ENCODE measurements at places on chromosomes 7 and 10.

DNA sequence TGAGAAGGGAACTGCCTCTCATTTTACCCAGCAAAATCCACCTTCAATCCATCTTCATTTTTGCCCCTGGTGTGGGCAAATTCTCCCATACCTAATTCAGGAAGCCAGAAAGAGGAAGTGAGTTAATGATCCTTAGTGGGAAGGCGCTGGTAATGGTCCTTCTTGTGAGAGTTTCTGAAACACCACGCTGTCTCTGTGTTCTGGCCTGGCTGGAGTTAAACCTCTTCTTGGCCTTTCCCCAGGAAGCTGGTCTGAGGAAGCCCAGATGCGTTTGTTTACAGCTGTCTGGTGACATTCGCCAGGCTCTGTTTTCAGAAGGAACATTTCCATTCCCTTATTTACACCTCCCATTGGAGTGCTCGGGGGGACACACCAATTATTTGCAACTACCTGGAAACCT lies 24.3 kb downstream of the HTRA1 start:
- no peak for DNase-seq

- DNase-seq = no peak
Measured at GRCh38 chr10:130941886-130942285, 369.6 kb downstream of the TCERG1L start.

DNA sequence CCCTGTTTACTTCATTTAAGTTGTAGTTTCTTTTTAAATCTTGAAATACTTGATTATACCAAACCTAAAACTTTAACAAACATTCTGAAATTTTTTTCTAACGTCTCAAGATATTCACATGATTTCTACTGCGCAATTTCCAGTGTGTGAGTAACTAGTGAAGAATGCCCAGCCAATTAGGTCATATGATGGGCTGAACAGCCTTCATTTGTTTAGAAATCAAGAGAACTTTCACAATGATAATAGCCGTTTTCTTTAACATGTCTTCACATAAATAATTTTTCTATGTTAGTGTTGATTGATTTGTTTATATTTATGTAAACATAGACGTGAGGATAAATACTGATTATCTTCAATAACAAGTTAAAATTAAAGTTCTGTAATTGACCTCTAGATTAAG lies 21.8 kb downstream of the STAM start:
- DNase-seq = no peak

DNA sequence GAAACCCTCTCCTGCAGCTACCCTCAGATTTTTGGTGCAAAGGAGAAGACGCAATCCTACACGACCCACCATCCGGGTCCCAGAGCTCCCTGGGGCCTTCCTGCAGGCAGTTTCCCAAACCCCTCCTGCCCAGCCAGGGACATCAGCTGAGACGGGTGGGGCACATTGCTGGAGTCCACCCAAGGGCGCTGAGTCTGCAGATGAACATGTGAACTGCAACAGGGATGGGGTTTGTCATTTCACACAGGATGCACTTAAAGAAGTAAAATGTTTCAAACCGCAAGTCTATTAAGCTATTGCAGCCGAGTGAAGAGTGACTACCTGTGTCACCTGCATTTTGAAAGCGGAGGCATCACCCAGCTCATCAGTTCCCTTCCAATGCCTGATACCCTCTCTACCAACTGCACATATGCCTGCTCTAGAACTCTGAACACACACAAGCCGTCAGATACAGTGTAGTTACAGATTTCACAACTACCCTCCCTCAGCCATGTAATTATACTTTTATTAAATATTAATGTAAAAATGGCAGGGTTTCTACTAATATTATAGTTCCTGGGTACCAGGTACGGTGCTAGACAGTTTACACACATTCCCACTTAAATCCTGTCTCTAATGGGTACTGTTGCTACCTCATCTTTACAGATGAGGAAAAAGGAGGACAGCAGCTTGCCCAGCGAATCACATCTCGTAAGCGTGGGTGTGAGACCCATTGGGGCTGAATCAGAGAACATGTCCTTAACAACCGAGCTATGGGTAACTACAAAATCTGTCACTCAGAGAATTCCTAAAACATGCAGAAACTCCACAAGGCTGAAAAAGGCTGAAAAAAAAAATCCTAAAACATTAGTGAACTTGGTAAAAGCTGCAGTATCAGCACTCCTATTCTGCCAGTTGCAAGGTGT lies 71.2 kb downstream of the GRB10 start:
- no peak for DNase-seq

DNA sequence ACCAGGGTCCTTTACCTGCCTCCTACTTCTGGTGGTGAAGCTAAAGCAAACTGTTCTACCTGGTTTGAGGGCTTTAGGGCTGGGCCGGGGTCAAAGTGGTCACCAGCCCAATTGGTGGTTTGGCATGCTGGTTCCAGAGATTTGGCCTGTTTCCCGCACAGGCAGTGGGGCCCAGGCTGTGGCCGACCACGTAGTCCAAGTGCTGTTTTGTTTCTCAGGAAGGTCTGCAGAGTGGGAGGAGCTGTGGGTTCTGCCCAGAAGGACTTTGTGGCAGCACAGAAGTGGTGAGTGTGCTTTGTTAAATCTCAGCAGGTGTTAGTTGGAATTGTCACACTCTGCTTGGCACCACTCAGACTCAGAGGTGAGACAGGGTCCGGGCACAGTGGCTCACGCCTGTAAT lies 85.8 kb downstream of the MKX start:
- DNase-seq = no peak

- DNase-seq = no peak
Measured at GRCh38 chr10:61974601-61975390, 73.3 kb downstream of the ARID5B start.

DNA sequence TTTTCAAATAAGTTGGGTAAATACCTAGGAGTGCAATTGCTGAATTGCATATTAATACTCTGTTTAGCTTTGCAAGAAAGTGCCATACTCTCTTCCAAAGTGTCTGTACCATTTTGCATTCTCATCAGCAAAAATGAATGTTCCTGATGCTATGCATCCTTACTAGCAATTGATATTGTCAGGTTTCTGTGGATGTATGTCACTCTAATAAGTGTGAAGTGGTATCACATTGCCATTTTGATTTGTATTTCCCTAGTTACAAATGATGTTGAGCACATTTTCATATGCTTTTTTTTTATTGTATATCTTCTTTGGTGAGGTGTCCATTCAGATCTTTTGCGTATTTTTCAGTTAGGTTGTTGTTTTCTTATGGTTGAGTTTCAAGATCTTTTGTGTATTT lies 230.4 kb upstream of the MAGI2 start:
- DNase-seq = no peak

- DNase-seq = no peak
Measured at GRCh38 chr10:118505363-118505762, 90.1 kb downstream of the PRLHR start.

- DNase-seq = peak; percentile 66
Measured at GRCh38 chr7:100407285-100408180, 21.0 kb downstream of the ZCWPW1 start.

DNA sequence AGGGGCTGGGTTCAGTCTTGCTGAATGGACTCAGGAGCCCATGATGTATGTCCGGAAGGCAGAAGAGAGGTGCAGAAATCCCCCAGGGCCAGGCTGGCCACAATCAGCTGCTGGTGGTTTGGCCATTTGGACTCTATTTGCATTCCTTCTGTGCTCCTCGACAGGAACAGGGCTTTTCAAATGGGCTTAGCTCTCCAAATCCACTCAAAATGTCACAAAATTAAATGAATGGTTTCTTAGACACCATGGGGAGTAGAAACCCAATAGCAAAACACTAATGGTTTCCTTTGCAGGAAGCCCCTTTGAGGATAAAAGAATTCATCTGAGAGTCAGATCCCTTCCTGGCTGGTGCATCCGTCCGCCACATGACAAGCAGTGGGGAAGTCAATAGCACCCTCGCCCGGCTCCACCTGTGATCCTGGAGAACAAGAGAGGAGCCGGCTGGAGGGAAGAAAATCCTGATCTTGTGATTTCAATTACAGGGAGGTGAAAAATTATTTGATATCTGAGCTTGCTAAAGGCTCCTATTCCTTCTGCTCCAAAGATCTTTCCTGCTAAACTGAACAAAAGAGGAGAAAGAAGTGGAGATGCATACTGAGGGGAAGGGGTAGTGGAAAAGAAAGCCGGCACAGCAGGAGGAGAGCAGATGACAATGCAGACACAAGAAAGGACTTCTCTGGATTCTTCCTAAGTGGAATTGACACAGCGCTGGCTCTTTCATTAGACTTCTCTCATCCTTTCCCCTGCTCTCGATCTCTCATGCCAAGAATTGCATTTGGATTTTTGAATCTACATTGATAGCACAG lies 190.7 kb downstream of the C7orf25 start:
- DNase-seq = no peak

GRCh38 chr7:130489140-130489983 lies 2.5 kb upstream of the MEST start:
- DNase-seq = no peak

DNA sequence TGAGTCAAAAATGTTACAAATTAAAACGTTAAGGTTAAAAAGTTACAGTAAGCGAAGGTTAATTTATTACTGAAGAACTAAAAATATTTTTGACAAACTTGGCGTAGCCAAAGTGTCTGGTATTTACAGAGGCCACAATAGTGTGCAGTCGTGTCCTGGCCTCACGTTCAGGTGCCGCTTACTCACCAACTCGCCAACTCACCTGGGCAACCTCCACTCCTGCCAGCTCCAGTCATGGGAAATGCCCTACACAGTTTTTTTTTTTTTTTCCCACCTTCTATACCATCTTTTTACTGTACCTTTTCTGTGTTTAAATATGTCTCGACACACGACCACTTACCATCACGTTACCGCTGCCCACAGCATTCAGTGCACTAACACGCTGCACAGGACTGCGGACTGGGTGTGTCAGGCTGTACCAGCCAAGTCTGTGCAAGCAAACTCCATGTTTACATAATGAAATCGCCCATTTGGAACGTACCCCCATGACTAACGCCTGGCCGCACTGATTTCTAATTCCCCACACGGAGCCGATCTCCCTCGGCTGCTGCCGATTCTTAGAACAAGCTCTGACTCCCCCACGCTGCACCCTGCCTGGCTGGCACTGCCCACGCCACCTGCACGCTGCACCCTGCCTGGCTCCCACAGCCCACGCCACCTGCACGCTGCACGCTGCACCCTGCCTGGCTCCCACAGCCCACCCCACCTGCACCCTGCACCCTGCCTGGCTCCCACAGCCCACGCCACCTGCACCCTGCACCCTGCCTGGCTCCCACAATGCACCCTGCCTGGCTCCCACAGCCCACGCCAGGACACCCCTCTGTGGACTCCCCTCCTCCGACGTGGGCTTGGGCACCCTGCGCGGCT lies 203.1 kb downstream of the ZMYND11 start:
- DNase-seq = no peak

DNA sequence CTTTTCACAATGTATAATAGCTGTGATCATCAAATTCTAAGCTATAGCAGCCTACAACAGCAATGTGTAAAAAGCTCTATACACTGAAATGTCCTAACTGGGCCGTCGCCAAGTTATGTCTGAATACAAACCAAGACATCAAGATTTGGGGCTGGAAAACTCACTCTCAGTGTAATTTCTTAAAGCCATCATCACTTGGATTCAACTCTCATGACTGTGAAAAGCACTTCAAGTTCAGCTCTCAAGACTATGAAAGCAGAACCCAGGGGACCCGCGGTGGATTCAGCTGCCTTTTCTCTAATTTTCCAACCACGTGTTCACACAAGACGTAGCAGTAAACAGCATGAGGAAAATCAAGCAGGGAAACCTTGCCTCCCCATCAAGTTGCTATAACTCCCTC lies 15.8 kb upstream of the ZNRF2 start:
- DNase-seq = no peak

DNA sequence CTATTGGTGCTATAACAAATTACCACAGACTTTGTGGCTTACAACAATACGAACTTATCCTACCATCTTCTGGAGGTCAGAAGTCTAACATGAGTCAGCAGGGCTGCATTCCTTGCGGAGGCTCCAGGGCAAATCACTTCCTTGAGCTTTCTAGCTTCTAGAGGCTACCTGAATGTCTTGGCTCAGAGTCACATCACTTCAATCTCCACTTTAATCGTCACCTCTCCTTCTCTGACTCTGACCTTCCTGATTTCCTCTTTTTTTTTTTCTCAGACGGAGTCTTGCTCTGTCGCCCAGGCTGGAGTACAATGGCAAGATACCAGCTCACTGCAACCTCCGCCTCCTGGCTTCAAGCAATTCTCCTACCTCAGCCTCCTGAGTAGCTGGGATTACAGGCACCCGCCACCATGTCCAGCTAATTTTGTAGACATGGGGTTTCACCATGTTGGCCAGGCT lies 44.6 kb upstream of the ANAPC16 start:
- DNase-seq = no peak

DNA sequence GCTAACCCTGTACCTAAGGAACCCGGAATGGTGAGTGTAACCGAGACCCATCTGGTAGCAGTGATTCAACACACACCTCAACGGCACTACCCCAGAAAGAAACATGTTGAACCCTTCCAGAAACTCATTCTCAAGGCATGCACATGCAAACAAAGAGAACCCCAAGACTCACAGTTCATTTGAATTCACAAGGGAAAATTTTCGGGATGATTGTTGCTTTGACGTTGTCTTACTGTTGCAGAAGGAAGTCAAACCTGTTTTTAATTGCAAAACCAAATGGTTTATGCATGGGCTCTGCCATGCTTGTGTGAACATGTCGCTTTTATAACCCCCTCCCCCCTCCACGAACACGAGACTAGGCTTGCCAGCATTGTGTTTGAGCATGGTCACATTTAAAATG lies 539.7 kb downstream of the GATA3 start:
- no peak for DNase-seq
